ENCODE measurements at places on chromosomes 1 and 21. TPM values are rescaled to one million over a fixed set of nuclear protein-coding genes. Genes with fewer than 3 reads are reported as not detected.

ERG gene
- total RNA-seq: 0.29 TPM

DNA sequence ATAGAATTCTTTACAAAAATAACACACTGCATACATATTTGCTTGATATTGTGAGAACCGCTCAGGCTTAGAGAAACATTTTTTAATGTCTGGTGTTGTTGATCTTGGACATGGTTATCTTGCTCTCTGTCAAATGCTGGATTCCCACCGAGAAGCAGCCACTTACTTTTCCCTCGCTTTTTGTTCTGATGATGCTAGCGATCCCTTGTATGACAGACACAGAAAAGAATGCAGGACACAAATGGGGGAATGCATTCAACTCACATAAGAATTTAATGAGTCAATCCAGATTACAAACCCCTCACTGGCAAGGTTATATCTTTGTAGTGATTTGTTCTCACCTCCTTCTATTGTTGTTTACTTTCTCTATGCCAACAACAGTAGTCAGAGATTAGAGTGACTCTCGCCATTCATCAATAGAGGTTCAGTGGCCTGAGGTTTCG lies 76.8 kb upstream of the AKT3 start:
- DNase-seq: peak; percentile 80

- no peak for DNase-seq
These were observed 606.3 kb downstream of the NUF2 start for GRCh38 chr1:163928069-163928468.

DNA sequence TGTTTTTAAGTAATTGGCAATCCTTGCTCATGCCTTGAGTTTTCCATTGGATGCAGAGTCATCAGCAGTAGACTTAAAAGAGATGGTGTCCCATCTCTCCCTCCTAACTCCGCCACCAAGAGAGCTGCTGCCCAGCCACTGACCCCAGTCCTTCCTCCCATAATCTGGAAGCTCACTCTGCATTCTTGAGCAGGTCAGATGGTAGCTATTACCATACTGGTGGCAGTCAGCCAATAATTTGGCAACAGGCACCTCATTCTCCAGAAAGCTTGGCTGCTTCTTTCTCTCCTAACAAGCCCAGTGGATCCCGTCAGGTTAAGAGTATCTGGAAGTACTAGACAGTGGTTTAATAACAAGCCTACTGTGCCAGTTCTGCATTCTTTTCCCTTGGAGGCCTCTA lies 272.1 kb downstream of the ZNF648 start:
- peak; percentile 67 for DNase-seq

- DNase-seq: no peak
These were observed 9.1 kb upstream of the KYAT3 start for GRCh38 chr1:89001510-89001909.

GRCh38 chr1:111097356-111098099 lies 42.4 kb downstream of the DRAM2 start:
- peak; percentile 18 for DNase-seq

GRCh38 chr1:46041974-46042373 lies 90.5 kb downstream of the PIK3R3 start:
- no peak for DNase-seq
